Putamen (tissue), 1 donor: ENCODE measurements at places on chromosomes 1 and 21.
A peak's percentile ranks its signal among the peaks of the same experiment; 100 is the strongest.

DNA sequence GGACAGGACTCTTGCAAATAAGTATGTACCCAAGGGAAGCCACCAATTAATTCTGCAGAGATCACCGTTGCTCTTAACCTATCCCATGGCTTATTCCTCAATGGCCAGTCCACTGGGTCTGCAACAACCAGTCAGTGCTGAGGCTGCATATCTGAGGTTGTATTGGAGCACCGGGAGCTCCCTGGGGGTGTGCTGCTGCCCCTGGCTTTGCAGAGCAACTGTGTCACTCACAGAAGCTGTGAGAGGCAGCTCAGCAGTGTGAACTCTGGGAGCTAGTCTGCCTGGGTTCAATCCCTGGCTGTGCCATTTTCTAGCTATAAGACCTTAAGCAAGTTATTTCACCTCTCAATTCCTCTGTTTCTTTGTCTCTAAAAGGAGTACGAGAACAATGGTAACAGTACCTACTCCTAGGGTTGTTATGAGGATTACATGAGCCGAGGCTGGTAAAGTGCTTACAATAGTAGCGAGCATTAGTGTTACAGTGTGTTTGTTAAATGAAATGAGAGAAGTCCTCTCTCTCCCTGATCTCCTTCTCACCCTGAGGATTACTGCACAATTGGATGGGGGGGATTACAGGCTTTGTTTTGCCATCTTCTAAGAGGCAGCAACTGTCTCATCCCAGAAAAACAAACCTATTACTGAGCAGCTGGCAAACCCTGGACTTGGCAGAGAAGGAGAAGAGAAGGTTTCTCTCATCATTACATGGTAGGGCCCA lies 3.6 kb downstream of the RXRG start:
- no peak for DNase-seq

GRCh38 chr21:22728091-22728490 lies 1729.9 kb downstream of the NCAM2 start:
- DNase-seq = no peak

GRCh38 chr1:212968368-212968863 lies 18.1 kb downstream of the VASH2 start:
- no peak for DNase-seq

DNA sequence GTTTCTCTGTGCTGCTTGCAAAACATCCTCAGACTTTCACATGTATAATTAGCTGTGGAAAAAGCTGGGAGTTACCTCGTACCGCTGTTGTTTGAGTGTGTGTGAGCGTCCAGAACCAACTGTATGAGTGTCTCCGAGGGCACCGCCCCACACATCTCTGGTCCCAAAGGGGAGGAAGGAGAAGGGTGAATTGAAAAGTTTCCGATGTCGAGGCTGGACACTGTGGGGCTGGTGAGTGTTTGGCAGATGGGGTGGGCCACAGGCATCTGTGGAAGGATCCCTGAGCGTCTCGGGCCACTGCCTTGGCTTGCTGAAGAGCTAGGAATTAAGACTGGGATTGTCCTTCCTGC lies 1.2 kb downstream of the ATP2B4 start:
- no peak for DNase-seq

GRCh38 chr1:76680651-76681050 lies 186.6 kb upstream of the ST6GALNAC5 start:
- DNase-seq = no peak

DNA sequence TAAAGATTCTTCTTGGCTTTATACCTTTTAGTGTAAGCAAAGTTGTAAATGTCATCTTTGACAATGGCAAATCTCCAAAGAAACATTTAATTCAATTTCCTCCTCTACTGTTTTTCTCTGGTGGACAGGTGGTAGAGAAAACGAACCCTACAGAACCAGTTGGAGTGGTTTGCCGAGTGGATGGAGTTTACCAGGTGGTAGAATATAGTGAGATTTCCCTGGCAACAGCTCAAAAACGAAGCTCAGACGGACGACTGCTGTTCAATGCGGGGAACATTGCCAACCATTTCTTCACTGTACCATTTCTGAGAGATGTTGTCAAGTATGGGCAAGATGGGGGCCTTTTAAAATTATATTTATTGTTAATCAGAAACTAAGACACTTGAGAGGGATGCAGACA lies 25.8 kb downstream of the UAP1 start:
- DNase-seq = no peak

DNA sequence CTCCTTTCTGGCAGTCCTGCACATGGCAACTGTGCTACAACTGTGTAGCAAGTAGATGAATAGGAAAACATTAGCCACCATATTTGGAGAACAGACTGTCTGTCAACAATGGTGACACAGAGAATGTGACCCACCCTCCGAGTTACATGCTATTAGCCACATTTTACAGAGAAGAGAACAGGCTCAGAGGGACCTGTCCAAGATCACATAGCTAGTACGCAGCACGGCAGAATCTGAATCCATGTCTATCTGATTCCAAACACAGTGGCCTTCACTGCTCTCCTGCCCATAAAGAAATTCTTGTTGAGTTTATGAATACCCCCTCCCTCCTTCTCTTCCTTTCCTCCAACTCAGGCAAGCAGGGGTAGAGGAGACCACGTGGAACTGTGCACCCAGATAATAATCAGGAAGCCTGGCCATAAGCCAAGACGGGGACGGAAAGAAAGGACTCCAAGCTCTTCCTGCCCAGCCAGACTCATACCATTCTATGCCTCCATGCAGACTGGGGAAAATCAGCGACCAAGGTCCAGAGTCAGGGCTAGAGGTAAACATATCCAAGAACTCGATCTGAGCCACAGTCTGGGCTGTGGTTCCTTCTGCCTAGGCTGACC lies 78.8 kb downstream of the TRABD2B start:
- DNase-seq = no peak

GRCh38 chr1:22540337-22540736 lies 23.0 kb upstream of the EPHA8 start:
- DNase-seq = no peak

GRCh38 chr1:110424699-110425611 lies 17.5 kb upstream of the LAMTOR5 start:
- no peak for DNase-seq

- no peak for DNase-seq
Observed at GRCh38 chr1:54979327-54979891, 1.0 kb upstream of the TMEM61 start.

GRCh38 chr1:7060745-7061144 lies 275.5 kb downstream of the CAMTA1 start:
- no peak for DNase-seq

DNA sequence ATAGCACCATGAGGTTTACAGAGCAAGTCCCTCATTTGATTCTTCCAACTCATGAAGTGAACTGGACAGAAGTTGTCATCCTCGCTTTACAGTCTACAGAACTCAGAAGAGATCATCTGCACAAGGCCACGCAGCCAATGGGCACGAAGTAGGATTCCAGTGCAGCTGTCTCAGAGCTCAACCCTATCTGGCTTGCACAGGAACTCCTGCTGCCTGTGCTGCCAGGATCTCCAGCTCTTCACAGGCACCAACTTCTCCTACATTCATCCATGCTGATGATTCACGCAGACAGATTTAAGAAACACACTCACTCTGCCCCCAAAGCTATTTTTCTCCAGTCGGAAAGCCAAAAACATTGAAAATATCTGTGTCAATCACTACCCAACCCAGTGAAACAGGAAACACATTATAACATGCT lies 157.0 kb downstream of the RERE start:
- peak; percentile 71 for DNase-seq

- DNase-seq = no peak
Observed at GRCh38 chr1:156140879-156141707, 12.3 kb upstream of the SEMA4A start.

- DNase-seq = no peak
Observed at GRCh38 chr1:157798211-157798610, 21.3 kb upstream of the FCRL2 start.

DNA sequence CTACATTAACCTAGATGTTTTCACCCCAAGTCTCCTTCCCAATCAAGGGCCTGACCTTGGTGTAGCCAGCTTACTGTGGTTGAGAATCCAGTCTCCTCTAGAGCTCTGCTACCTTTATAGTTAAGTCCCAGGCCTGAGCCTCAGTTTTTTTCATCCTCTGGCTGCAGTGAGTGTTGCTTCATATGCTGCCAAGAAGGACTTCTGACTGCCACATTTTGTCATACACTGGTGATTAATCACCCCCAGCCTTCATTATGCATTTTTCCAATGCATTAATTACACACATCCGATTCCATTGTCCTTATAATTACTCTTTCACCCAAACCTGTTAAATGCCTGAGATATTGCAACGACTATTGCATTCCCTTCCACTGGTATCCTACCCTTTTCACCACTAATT lies 66.3 kb upstream of the FGGY start:
- no peak for DNase-seq

- no peak for DNase-seq
Observed at GRCh38 chr1:104953555-104953954, 1203.9 kb downstream of the AMY1C start.

- DNase-seq = no peak
Observed at GRCh38 chr1:37017720-37018119, 16.6 kb downstream of the GRIK3 start.

DNA sequence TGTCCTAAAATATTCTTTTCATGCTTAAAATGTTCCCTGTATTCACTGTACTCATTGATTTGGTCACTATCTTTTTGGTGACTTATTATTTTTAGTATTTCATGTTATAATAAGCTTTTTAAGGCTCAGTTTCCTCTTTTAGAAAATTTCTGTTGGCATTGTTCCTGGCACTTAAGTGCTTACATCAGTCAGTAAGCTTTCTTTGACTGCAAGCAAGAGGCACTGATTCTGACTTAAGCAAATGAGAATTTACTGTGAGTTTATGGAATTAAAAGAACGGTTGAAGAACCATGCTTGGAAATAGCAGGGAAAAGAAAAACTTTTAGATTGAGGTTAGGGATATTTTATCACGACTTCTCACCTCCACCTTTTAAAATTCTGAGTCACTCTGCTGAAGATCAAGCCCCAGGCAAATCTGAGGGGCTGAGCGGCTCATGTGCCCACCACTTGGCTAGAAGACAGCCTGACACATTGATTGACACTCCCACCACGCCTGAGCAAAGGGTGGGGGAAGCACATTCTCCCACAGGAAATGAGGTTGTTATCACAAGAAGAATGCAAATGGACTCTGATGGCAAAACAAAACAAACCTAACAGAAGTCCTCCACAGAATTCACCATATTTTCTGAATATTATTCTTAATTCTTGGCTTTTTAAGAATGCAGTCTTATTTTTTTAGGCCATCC lies 102.8 kb downstream of the KCTD3 start:
- DNase-seq = no peak

DNA sequence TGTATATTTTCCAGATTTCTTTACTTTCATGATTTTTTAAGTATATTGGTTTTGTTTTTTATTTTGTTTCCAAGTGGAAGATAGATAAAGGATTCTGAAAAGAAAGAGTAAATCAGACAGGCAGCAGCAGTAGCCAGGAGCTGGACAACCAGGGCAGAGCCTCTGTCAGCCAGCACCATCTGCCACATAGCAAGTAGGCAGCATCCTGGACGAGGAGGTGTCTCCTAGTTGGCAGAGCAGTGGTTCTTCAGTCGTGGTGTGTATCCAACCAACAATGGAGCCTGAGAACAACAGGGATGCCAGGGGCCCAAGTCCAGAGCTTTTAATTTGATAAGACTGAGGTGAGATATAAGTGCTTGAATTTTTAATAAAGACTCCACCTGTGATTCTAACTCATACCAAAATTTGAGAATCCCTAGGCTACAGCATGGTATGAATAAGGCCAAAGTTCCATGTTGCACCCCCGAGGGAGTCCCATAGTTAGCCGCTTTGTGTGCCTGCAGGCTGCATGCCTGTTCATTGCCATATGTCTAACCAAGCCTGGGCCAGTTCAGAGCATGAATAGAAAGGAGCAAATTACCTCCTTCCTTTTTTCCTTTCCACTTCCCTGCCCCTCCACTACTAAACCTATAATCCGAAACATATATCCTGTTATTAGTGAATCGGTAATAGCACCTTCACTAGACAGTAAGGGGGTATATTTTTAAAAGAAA lies 153.2 kb downstream of the NTNG1 start:
- no peak for DNase-seq

GRCh38 chr21:42629933-42630589 lies 23.4 kb upstream of the PDE9A start:
- no peak for DNase-seq

GRCh38 chr1:197736685-197737084 lies 38.6 kb downstream of the DENND1B start:
- DNase-seq = no peak

- no peak for DNase-seq
Observed at GRCh38 chr1:66750577-66750976, 1.7 kb upstream of the DYNLT5 start.

DNA sequence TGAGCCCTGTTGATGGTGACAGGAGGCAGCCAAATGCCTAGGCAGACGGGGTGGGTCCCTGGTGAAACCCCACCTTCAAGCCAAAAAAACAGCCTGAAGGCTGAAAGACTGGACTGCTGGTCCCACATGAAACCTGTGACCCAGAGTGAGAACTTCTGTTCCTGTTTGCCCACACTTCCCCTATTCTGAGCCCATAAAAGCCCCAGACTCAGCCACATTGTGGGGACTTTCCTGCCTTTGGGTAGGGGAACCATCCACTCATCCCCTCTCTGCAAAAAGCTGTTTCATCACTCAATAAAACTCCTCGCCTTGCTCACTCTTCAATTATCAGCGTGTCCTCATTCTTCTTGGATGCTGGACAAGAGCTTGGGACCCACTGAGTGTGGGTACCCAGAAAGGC lies 25.2 kb downstream of the HTR6 start:
- no peak for DNase-seq

DNA sequence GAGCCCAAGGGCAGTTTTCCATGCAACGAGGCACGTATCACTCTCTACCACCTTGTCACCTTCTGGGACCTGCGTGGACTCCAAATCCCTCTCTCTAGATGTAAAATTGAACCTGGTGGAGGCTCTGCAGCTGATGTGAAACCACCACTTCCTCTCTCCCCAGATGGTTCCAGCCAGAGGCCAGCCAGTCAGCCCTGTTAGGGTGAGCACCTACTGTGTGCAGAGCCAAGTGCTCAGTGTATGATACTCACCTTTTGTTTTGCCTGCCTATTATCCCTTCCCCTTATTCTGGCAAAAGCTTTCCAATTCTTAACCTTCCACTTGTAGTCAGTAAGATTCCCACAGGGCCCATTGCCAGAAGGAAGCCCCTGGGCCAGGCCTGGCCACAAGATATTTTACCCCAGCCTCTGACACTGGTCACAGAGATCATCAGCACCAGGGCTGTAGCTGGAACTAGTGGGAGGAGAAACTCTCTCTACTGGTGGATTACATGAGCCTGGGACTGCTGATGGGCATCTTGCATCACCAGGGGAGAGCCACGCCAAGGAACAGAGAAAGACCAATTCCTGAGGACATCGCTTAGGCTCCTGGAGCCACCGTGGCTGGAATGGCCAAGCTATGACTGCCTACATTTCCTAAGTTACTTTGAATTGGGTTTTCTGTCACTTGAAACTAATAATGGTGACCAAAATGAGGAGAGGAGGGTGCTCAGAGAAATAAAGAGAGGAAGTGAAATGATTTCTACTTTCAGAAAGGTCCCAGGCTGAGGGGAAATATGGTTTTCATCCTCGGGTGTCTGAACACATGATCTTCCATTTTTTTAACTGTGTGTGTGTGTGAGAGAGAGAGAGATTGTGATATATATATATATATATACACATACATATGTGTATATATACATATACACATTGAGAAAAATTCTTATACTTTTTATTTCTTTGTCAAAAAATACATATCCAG lies 26.6 kb upstream of the RD3 start:
- DNase-seq = no peak
